ENCODE measurements at places on chromosomes 3 and 15.

- DNase-seq, result no peak
Observed at GRCh38 chr15:38733331-38733730, 168.7 kb upstream of the RASGRP1 start.

- no peak for DNase-seq
Observed at GRCh38 chr3:20999661-21000060, 751.3 kb downstream of the ZNF385D start.

- no peak for DNase-seq
Observed at GRCh38 chr3:47681016-47681415, 100.7 kb downstream of the SMARCC1 start.

- no peak for DNase-seq
Observed at GRCh38 chr3:45932112-45932511, 11.2 kb upstream of the CXCR6 start.

GRCh38 chr15:87033056-87033455, 953.4 kb downstream of the AGBL1 start:
- no peak for DNase-seq

- no peak for DNase-seq
Observed at GRCh38 chr15:51186181-51186705, 91.5 kb upstream of the TNFAIP8L3 start.

DNA sequence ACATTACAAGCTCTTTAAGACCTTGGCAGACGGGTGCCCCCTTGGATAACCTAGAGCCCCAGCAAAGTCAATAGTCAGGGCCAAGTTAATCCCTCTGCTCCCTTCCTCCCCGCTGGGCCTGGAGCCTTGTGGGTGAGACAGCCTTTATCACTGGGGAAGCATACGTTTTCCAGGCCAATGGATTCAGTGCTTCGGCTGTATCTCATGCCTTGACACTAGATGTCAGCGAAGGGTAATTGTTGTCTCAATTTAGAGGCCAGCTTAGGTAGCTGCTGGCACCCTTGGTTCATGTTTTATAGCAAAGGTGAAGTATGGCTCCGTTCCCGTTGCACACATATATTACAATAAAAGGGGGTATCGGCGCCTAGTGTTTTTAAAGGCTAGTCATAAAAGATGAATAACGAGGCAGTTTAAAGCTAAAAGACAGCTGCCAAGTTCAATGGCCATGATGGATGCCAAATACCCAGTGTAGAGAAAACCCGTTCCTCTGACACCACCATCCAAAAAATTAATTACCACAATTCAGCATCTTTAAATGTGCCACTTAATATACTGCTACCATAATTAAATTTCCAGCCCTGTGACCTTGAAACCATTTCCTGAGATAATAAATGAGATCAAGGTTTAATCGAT, 52.3 kb upstream of the BNIP2 start:
- no peak for DNase-seq
